ENCODE measurements at places on chromosomes 13 and 19. TPM values are rescaled to one million over a fixed set of nuclear protein-coding genes. Genes with fewer than 3 reads are reported as not detected.
A peak's percentile ranks its signal among the peaks of the same experiment; 100 is the strongest.

GRCh38 chr13:67943116-67943515, 713.0 kb upstream of the PCDH9 start:
- peak; percentile 14 for DNase-seq

GRCh38 chr13:100543872-100544602, 44.6 kb downstream of the GGACT start:
- no peak for DNase-seq

GRCh38 chr19:42024622-42025111, 30.6 kb upstream of the ATP1A3 start:
- DNase-seq, result no peak

- DNase-seq, result no peak
Observed at GRCh38 chr13:35714121-35714520, 237.6 kb upstream of the MAB21L1 start.

DNA sequence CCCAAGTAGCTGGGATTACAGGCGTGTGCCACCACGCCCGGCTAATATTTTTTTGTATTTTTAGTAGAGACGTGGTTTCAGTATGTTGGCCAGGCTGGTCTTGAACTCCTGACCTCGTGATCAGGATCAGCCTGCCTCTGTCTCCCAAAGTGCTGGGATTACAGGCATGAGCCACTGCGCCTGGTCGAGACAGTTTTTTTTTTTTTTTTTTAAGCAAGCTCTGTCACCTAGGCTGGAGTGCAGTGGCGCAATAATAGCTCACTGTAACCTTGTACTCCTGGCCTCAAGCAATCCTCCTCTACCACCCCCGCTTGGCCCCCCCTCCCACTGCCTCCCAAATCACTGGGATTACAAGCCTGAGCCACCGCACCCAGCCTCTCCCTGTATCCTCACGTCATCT, 6.4 kb upstream of the MAP2K7 start:
- DNase-seq, result peak; percentile 89

GRCh38 chr13:28606466-28606865, 52.5 kb upstream of the POMP start:
- no peak for DNase-seq

- peak; percentile 7 for DNase-seq
Observed at GRCh38 chr13:64158908-64159307, 2743.3 kb upstream of the PCDH20 start.

DNA sequence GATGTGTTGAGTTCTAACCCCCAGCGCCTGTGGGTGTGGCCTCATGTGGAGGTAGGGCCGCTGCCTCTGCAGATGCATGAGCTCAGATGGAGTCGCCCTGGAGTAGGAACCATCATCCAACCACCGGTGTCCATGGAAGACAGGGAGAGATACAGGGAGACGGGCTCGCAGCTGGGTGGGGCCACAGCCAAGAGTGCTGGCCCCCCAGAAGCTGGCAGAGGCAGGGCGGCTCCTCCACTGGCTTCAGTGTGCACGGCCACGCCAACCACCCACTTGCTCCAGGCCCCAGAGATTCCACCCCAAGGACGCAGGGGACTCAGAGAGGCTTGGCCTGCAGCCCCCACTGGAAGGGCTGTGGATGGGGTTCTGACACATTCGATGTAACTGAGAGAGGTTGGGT, 5.4 kb upstream of the MCF2L start:
- DNase-seq, result no peak

- no peak for DNase-seq
Observed at GRCh38 chr13:69092615-69093322, 1014.9 kb upstream of the ATXN8OS start.

- peak; percentile 22 for DNase-seq
Observed at GRCh38 chr19:43124360-43124759, 41.9 kb upstream of the PSG2 start.

GRCh38 chr13:96450326-96451020, 360.6 kb downstream of the HS6ST3 start:
- no peak for DNase-seq

GRCh38 chr13:83453723-83454122, 428.6 kb downstream of the SLITRK1 start:
- no peak for DNase-seq

DNA sequence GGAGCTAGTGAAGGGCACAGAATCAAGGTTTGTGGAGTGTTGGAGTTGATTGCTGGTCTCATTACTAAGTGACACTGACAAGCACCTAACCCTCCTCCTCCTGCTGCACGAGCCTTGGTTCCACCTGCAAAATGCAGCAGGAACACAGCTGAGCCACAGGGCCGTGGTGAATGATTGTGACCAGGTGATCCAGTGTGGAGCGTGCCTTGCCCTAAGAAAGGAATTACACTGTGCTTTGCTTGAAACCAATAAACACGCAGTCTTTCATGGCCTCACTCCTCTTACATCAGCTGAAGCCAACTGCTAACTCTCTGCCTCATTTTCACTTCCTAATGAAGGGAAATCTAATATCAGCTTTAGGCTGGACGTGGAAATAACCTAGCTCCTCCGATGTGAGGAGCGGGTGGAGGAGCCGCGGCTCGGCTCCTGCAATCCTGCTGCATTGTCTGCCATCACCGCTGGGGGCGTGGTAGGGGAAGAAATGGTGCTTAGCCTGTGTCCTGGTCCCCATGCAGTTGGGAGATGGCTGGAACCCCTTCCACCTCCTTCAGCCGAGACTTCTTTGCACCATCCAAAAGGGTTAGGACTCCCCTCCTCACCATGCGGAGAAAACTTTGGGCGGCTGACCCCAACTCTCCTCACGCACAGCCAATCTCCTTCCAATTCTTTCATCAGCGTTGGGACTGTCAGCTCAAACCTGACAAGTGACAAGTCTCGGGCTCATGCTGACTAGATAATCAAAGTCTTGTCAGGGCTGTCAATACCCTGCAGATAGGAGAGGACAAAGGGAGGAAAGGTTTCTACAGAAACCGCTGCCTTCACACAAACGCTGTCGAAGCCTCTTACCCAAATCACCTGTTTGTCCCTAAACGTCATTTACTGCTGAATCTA, 427.9 kb downstream of the ZNF536 start:
- no peak for DNase-seq

- DNase-seq, result no peak
Observed at GRCh38 chr19:4301590-4302242, 473 bp downstream of the TMIGD2 start.

GRCh38 chr19:35307931-35308330, 16.0 kb downstream of the MAG start:
- DNase-seq, result no peak

GRCh38 chr19:8580710-8581281, 3.6 kb upstream of the MYO1F start:
- DNase-seq, result peak; percentile 82

DNA sequence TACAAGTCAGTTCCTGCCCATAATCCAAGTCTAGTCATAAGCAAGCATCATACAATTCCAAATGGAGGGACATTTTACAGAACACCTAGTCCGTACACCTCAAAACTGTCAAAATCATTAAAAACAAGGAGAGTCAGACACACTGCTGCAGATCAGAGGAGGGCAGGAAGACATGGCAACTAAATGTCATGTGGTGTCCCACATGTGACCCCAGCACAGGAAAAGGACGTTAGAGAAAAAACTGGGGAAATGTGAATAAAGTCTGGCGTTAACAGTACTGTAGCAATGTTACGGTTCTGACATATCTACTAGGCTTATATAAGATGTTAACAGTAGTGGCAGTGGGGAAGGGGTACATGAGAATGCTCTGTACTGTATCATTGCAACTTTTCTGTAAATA, 2.3 kb downstream of the ZSCAN5A start:
- no peak for DNase-seq

DNA sequence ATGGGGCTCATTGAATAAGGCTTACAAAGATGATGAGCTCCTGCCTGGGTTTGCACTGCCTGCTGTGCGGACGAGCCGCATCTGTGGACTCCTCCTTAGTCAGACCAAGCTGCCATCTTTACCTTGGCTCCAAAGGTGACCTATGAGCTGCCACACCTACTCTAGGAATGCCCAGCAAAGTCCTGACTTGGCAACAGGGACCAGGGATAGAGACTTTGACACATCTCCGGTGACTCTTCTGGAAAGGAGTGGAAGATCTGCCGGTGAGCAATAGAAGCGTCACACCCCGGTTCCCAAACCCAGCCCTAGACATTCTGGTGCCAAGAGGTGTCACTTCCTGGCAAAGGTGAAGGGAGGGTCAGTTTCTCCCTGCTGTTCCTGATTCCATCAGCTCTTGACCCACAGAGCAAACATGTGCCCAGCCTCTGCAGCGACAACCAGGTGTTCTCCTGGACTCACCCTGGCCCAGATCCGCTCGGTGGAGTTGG, 50.2 kb upstream of the GTF3A start:
- DNase-seq, result no peak

GRCh38 chr13:31050486-31051400, 111.0 kb downstream of the HSPH1 start:
- no peak for DNase-seq

DNA sequence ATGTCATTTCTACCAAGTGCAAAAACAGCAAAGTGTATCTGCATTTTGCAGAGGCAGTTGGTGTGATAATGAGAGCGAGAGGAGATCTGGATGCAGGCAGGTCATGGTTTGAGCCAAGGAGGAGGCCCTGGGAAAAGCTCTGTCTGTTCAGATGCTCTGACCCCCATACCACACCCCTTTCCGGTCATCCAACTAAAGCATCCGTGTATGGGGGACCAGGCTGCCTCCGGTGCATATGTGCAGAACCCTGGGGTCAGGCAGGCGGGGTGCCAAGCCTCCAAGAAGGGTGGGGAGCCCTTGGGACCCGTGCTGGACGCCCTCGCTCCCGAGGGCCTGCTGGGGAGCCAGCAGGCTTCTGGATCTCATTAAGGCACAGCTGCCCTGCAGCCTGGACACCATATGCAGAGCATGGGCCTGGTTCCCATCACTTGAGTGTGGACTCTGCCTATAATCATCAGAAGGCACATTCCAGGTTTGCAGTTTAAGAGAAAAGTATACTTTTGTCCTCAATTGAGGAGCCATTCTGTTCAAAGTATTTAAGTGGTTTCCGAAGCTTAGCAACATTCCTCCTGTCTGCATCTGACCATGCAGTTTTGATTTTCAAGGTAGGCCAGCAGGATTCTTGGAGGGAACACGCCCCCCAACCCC, 56.1 kb downstream of the ALOX5AP start:
- DNase-seq, result no peak

DNA sequence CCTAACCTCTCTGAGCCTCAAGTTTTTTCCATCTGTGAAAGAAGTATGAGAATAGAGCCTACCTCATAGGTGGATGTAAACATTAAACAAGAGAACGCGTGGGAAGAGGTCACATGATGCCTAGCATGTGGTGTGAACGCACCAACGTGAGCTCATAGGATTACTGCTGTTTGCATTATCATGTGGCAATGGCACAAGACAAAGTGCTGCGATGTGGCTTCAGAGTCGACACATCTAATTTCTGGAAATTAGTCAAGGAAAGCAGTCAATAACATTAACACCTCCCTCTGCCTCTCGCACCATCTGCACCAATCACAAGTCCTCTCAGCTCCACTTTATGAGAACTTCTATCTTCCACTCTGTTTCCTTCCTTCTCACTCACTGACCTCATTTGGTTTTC, 489.7 kb downstream of the COG6 start:
- DNase-seq, result no peak

- no peak for DNase-seq
Observed at GRCh38 chr13:113650275-113650674, 7.7 kb downstream of the ATP4B start.

GRCh38 chr19:11090997-11091702, 1.9 kb downstream of the LDLR start:
- DNase-seq, result no peak

DNA sequence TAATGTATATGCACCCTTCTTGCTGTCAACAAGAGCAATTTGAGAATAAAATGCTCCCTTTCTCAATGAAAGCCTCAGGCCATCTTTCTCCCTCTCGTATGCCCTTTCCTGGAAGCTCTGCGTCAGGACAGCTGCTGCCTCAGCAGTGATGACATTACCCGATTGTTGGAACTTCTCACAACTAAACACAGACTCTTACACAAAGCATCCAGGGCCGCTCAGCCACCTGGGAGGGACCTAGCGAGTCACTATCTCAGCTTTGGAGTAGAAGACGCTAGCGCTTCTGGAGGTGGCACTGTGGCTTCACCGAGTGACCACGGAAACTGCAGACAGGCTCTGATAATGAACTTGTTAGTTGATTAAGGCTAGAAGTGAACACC, 153.2 kb upstream of the SOX1 start:
- DNase-seq, result no peak

DNA sequence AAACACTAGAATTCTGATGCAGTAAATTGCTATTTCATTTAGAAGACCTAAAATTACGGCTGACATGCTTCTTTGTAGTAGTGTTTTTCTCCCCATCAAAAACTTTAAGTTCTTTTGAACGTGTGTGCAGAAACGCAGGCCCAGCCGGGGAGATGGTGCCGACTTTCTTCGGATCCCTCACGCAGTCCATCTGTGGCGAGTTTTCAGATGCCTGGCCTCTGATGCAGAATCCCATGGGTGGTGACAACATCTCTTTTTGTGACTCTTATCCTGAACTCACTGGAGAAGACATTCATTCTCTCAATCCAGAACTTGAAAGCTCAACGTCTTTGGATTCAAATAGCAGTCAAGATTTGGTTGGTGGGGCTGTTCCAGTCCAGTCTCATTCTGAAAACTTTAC, 98.3 kb downstream of the TNFRSF19 start:
- DNase-seq, result no peak

DNA sequence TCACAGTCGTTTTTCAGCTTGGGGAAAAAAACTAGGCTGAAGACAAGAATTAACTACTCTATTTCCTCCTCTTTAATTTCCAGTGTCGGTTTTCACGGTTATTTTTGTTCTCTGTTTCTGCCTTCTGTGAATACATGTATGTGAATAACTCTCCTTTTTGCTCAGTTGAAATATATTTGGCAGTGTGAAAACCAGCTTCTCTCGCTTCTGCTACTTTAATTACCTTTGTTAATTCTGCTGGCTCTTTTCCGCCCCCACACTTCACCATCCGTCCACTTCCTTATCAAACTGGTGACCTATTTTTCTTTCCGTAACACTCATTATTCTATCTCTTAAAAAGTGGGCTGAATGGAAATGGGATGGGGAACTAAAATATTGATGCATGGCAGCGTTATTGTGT, 126.4 kb downstream of the POU4F1 start:
- no peak for DNase-seq

The PCP2 gene
- total RNA-seq, result not detected

The MEF2B gene
- 1.4 TPM for total RNA-seq

The APOC4 gene
- not detected for total RNA-seq

The PNMA8A gene
- total RNA-seq, result 7.6 TPM

The CLEC17A gene
- not detected for total RNA-seq

The NECTIN2 gene
- total RNA-seq, result 46.5 TPM

The CCDC169 gene
- 5.9 TPM for total RNA-seq

The GRK1 gene
- not detected for total RNA-seq

The GPC6 gene
- 9.7 TPM for total RNA-seq

The PROZ gene
- not detected for total RNA-seq

The SIGLEC5 gene
- total RNA-seq, result not detected

The RDH8 gene
- not detected for total RNA-seq

The ADGRE2 gene
- total RNA-seq, result 8.0 TPM

The ZNF560 gene
- total RNA-seq, result not detected

The EPN1 gene
- 102 TPM for total RNA-seq

The TYK2 gene
- total RNA-seq, result 75.0 TPM

The ZNF566 gene
- total RNA-seq, result 3.9 TPM

The EPS8L1 gene
- 9.9 TPM for total RNA-seq

Data from MCF 10A (cell line).